Frontal cortex (tissue), 4 donors: ENCODE measurements at places on chromosomes 2 and 18.

DNA sequence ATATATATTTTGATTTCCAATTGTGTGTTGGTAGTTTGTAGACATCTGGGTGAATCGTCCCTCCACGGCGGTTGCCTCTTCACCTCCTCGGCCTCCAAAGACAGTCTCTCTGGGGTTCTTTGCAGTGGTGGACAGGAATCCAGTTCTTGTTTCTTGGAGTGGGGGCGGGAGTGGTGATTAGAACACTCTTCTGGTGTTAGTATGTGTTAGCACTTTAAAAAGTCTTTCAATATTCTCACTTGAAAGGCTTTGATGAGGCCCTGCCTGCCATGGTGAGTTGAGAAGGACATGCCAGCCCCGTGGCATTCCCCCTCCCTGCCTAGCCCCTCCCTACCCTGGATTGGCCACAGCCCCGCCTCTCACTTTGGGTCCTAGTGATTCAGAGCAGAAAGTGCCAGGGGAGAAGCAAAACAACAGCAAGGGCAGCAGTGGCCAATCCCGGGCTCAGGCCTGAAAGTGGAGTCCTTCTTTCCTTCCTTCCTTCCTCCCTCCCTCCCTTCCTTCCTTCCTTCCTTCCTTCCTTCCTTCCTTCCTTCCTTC lies 316.8 kb upstream of the HS6ST1 start:
- no peak for DNase-seq

GRCh38 chr2:119474371-119475224 lies 42.9 kb downstream of the TMEM37 start:
- DNase-seq, result no peak

DNA sequence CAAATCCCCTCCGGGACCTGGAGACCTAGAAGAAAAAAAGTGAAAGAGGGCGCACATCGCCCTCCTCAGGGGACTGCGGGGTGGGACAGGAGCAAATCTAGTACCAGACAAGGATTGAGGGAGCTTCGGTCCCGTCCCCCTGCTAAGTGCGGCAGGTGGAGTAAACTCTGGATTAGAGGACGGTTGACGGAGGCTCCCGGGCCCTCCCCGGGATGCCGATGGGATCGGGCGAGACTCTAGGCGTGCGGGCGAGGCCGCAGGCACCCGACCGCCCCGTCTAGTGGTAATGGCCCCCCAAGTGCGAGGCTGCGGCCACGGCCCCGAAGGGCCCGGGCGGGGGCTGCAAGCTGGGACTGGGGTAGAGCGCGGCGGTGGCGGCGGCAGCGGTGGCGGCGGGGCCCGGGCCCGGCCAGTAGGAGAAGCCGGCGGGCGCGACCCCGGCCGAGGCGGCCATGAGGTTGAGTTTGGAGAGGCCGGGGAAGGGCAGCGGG lies 3.5 kb downstream of the FEV start:
- DNase-seq, result no peak

DNA sequence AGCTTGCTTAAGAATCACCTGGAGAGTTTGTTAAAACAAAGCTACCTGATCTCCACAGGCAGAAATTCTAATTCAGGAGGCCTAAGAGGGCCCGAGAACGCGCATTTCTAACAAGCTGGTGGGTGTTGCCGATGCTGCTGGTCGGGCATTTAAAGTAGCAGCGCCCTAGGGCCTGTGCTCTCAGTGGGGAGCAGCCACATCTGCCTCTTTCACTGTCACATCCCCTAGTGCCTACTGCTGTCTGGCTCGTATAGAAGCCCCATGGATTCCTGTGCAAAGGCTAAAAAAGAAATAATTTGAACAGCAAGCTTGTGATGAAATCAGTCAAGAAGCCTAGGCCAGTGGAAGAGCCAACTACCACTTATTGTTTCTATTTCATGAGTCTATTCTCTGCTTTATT lies 126.7 kb upstream of the SMIM21 start:
- no peak for DNase-seq

DNA sequence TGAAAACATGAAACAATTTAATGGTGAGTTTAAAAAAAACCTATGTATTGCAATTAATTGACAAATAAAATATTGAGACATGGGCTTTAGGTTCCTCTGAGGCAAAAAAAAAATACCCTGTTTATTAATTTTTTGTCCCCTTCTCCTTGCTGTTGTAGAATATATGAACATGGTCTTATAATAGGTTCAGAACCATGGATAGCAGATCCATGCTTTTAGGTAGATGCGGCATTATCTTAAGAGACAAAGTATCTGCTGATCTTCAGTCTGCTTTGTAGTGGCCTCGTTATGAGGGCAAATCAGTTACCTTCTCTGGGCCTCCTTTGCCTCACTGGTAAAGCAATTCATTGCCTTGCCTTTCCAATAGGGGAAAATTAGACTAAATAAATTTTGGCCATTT lies 850.7 kb downstream of the NRXN1 start:
- no peak for DNase-seq

- DNase-seq, result no peak
Observed at GRCh38 chr2:160310118-160310828, 110.2 kb upstream of the ITGB6 start.

GRCh38 chr2:126448611-126449010 lies 207.3 kb upstream of the GYPC start:
- DNase-seq, result no peak

DNA sequence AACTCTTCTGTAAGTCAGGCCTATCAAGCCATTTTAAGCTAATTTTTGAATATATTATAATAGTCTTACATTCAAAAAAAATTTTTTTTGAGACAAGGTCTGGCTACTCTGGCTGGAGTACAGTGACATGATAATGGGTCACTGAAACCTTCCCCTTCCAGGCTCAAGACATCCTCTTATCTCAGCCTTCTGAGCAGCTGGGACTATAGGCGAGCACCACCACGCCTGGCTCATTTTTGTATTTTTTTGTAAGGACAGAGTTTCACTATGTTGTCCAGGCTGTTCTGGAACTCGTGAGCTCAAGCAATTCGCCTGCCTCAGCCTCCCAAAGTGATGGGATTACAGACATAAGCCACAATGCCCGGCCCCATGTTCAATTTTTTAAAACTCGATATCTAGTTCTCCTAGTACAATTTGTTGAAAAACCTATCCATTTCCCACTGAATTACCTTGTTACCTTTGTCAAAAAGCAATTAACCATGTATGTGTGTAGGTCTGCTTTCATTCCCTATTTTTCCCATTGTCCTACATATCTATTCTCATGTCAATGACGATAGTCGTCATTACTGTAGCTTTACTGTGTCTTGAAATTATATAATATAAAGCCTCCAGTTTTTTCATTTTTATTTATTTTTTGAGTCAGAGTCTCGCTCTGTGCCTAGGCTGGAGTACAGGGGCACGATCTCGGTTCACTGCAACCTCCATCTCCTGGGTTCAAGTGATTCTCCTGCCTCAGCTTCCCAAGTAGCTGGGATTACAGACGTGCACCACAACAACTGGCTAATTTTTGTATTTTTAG lies 44.8 kb downstream of the YES1 start:
- no peak for DNase-seq

- no peak for DNase-seq
Observed at GRCh38 chr18:61085036-61085435, 248.2 kb upstream of the CDH20 start.

GRCh38 chr2:72914206-72914559 lies 3.1 kb upstream of the EMX1 start:
- no peak for DNase-seq

GRCh38 chr2:234091432-234091879 lies 41.0 kb downstream of the SPP2 start:
- no peak for DNase-seq

GRCh38 chr2:181777734-181778133 lies 97.4 kb upstream of the NEUROD1 start:
- no peak for DNase-seq

DNA sequence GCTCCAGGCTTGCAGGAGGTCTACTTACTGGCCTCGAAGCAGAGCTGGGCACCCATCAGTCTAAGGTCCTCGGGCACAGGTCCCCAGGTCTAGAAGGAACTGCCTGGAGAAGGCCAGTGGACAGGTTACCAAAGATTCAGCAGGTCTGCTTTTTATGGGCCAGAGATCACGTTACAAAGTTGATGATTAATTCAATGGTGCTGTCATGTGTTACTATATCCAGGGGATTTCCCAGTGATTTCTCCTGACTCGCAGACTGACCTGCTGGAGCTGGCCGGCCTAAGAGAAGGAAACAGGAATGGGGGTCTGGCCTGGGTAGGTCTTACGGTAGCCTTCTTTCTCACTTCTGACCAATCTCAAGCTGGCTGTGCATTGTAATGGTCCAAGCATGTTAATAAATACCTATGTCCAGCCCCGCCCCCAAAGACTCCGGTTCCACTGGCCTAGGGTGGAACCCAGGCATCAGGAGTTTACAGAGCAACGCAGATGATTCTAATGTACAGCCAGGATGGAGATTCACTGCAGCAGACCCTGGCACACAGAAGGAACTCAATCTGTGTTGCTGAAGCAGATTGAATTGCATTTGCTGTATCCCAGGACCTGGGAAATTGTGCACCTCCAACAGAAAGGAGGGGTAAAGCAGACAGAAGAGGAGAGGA lies at the start of gene NEURL3:
Gene NEURL3 (minus strand): TSS at position 127 of the 659 bp plus-strand sequence. CDS start 71 bp downstream, at position 56.
- no peak for DNase-seq

- DNase-seq, result no peak
Observed at GRCh38 chr18:23793985-23794867, 105.0 kb downstream of the LAMA3 start.

GRCh38 chr2:129759472-129760010 lies 219.9 kb upstream of the RAB6C start:
- no peak for DNase-seq

DNA sequence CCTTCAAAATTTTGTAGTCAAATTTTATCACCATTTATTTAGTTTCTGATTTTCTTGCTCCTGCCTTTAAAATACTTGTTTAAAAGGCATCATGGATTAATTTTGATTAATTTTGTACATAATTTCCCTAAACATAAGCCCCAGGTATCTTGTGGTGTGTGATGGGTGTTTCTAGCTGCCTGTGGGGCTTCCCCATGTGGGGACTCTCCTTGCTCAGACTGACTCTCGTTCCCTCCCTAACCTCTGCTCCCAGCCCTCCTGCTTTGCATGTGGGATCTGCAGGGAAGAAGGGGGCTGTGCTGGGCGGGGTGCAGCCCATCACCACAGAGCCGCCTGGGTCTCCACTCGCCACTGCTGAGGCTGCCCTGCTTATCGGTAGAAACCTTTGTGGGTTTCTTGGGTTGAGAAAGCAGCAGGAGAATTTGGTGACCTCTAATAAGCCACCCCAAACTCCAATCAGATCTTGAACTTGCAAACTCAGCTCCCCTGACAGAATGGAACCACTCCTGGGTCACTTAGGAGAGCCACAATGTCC lies 72.5 kb downstream of the MRPS9 start:
- no peak for DNase-seq

- no peak for DNase-seq
Observed at GRCh38 chr18:59075923-59076322, 63.8 kb upstream of the SEC11C start.

GRCh38 chr2:168920504-168921157 lies 19.5 kb downstream of the G6PC2 start:
- DNase-seq, result no peak

GRCh38 chr2:137879121-137879520 lies 85.2 kb upstream of the HNMT start:
- DNase-seq, result no peak

- no peak for DNase-seq
Observed at GRCh38 chr2:1552611-1553010, 139.3 kb downstream of the TPO start.

DNA sequence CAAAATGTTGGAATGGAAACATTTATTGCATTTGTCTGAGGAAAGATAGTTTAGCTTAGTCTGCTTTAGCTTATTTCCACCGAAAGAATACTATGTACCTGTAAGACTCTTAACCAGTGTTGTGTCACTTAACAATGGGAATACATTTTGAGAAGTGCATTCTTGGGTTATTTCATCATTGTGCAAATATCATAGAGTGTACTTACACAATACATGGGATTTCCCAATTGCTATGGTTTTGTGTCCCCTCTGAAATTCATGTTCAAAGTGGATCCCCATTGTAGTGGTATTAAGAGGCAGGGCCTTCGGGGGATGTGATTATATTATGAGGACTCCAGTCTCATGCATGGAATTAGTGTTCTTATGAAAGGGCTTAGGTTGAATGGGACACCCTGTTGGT lies 249.4 kb upstream of the UBE2E3 start:
- DNase-seq, result no peak

GRCh38 chr2:150165988-150166312 lies 321.5 kb downstream of the RND3 start:
- no peak for DNase-seq

- no peak for DNase-seq
Observed at GRCh38 chr2:231634412-231634811, 41.7 kb downstream of the TEX44 start.

- no peak for DNase-seq
Observed at GRCh38 chr18:23049698-23050373, 85.4 kb upstream of the CABLES1 start.

DNA sequence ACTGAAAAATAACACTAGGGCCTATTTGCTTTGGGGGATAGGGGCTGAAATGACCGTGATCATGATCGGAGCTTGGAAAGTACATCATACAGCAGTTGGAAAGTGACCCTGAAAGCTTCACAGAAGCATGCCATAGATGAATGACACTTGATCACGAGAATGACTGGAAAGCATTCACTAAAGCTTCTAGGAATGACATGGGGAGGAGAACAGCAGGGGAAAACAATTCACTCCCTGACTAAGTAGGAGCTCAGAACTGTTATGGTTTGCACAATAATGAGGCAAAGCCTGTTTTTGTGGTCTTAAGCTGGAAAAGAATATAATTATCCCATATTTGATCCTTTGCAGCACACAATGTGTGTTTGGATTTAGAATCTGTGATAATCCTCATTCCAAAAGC lies 237.5 kb downstream of the NOL4 start:
- no peak for DNase-seq

- no peak for DNase-seq
Observed at GRCh38 chr18:34957864-34958259, 83.4 kb upstream of the MAPRE2 start.

DNA sequence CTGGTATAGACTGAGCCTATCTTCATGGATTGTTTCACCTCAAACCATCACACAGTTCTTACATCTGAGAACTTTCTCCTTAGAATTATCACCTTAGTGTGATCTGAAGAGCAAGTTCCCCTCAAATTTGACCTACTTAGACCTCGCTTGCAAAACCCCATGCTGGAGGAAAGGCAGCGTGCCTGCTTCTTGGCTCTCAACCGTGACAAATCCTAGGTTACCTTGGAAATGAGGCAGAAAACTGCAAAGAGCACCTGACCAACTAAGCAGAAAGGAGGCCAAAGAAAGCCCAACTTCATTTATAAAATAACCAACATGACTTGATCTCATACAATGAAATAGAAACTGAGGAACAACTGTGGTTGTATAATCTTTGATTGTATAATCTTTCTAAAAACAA lies 146.4 kb downstream of the RAB3GAP1 start:
- DNase-seq, result no peak

DNA sequence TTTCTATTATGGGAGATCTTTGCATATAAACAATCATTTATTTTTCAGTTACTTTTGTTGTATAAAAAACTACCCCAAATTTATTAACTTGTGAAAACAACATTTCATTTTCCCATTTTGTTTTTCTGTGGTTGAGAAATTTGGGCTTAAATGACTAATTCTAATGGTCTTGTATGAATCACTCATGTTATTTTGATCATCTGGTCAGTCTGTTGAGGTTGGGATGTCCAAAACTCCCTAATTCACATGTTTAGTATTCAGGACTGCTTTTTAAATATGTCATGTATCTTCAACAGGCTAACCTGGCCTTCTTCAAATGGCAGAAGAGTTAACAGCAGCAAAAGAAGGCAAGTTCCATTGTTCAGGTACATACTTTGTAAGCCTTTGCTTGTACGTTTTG lies 788.1 kb downstream of the TRIB2 start:
- DNase-seq, result no peak

GRCh38 chr2:151374436-151374835 lies 17.0 kb downstream of the TNFAIP6 start:
- no peak for DNase-seq

GRCh38 chr18:47708206-47708605 lies 222.3 kb downstream of the SMAD2 start:
- DNase-seq, result no peak
